ENCODE measurements at places on chromosomes 1 and 21.

- DNase-seq = peak; percentile 77
- no peak overlapping the region for H3K4me3 ChIP-seq
- no peak overlapping the region for H3K27ac ChIP-seq
- no peaks in the 10 kb centered on the region for H3K36me3 ChIP-seq
Observed at GRCh38 chr1:83761167-83762038, 237.5 kb downstream of the TTLL7 start.

DNA sequence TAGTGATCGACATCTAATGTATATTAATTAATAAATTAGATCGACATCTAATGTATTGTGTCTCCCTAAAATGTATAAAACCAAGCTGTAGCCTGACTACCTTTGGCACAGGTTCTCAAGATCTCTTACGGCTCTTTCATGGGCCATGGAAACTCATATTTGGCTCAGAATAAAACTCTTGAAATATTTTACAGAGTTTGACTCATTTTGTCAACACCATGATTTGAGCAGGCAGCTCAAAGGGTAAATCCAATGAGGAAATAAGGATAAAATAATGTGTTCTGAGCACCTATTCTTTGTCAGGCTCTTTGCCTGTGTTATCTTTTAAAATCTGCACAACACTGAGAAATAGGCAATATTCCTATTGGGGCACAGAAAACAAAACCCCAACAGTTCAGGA is 223.4 kb upstream of the DUSP10 start:
- H3K36me3 ChIP-seq = no peaks in the 10 kb centered on the region
- DNase-seq = no peak

- no peak for DNase-seq
- H3K4me1 ChIP-seq = no peaks in the 10 kb centered on the region
- no peaks in the 10 kb centered on the region for H3K36me3 ChIP-seq
- no peak overlapping the region for H3K27ac ChIP-seq
- no peaks in the 10 kb centered on the region for H3K27me3 ChIP-seq
Observed at GRCh38 chr1:98030976-98031375, 110.1 kb upstream of the DPYD start.

DNA sequence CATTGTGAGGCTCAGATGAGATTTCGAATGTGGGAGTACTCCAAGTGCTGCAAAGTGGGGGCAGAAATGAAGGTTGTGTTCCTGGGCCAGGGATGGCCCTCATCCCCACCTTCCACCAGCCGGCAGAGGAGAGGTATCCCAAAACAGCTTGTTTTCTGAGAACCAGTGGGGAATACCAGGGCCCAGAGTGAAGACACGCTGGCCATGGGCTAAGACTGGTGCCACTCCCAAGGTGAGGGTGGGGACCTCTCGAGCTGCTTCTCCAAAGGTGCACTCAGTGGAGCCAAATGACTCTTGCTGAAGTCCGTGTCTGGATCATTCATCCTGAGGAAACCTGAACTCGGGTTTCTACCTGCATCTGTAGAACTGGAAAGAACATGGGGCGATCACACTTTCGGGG is 22.1 kb downstream of the KCNA2 start:
- no peak overlapping the region for H3K27ac ChIP-seq
- DNase-seq = no peak
- H3K4me3 ChIP-seq = no peak overlapping the region
- H3K36me3 ChIP-seq = no peaks in the 10 kb centered on the region
- no peaks in the 10 kb centered on the region for H3K4me1 ChIP-seq
- H3K27me3 ChIP-seq = peaks cover under 1% of the 10 kb centered on the region

GRCh38 chr1:190478149-190479049 is 735 bp upstream of the BRINP3 start:
- H3K4me3 ChIP-seq = peak overlapping the region; percentile 65
- H3K4me1 ChIP-seq = peaks cover 15% of the 10 kb centered on the region
- peak; percentile 46 for DNase-seq

GRCh38 chr1:53948291-53948690 is 2.1 kb downstream of the LRRC42 start:
- H3K27ac ChIP-seq = no peak overlapping the region
- H3K36me3 ChIP-seq = peaks cover 24% of the 10 kb centered on the region
- no peak for DNase-seq
- peaks cover 1% of the 10 kb centered on the region for H3K4me1 ChIP-seq

Data from common myeloid progenitor, CD34-positive (primary cell).